NCI-H1105 treated with DMSO at 0.1 percent for 48 hours (cell line): ENCODE measurements at places on chromosomes 12 and 14.
A peak's percentile ranks its signal among the peaks of the same experiment; 100 is the strongest.

GRCh38 chr14:72418806-72419205 is 475.1 kb downstream of the DPF3 start:
- DNase-seq = no peak

- DNase-seq = no peak
These were observed 9.8 kb downstream of the RARG start for GRCh38 chr12:53222170-53222721.

GRCh38 chr12:83183132-83183531 is 496.4 kb downstream of the TMTC2 start:
- no peak for DNase-seq

- DNase-seq = no peak
These were observed 86.9 kb downstream of the RIN3 start for GRCh38 chr14:92600318-92601053.

GRCh38 chr12:21906919-21907493 is 34.2 kb downstream of the ABCC9 start:
- DNase-seq = no peak

DNA sequence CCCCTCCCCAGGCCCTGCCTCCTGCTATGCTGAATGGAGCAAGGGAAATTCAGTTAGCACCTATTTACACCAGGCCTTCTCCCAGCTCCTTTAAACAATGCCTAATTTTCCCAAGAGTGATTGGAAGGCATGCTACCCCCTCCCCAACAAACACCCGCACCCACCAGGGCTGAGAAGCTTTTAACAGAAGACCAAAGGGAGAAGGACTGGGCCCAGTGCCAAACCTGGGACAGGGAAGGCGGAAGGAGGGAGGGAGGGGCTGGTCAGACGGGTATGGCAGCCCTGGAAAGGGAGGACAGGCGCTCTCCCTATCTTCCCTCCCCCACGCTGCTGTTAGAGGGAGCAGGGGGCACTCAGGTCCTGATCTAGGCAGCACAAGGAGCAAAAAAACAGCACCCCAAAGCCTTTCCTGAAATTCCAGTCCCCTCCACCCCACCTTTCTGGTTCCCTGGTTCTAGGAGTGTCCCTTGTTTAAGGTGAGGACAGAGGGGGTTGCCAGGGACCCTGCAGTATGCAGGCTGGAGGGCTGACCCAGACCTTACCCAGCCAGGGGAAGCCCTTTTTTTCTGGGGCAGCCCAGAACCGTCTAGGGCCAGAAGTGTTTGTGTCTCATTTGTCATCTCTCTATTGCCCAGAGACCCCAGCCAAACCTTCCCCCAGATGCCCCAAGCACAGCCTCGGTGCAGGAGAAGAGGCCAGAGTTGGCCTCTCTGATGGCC is 2.4 kb upstream of the KRT8 start:
- DNase-seq = peak; percentile 56

GRCh38 chr12:123164710-123165261 is 13.9 kb upstream of the PITPNM2 start:
- DNase-seq = no peak

GRCh38 chr12:31773867-31774266 is 45.0 kb upstream of the AMN1 start:
- no peak for DNase-seq

DNA sequence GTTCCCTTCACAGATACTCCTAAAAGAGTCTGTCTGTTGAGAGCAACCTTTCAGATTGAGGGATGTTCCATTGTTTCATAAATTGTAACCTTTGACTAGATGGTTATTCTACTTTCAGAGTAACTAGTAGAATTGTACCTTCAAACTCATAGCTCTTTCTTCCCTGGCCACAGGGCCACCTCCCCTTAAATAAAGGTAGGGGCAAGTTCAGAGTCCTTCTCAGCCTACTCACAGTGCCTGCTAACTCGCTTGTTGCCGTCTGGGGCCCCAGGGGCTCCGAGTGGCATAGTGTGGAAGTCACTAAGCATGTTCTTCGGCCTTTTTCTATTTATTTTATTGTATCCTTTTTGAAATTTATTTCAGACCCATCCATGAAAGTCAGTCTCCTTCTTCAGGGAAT is 250.4 kb downstream of the ALX1 start:
- DNase-seq = no peak

DNA sequence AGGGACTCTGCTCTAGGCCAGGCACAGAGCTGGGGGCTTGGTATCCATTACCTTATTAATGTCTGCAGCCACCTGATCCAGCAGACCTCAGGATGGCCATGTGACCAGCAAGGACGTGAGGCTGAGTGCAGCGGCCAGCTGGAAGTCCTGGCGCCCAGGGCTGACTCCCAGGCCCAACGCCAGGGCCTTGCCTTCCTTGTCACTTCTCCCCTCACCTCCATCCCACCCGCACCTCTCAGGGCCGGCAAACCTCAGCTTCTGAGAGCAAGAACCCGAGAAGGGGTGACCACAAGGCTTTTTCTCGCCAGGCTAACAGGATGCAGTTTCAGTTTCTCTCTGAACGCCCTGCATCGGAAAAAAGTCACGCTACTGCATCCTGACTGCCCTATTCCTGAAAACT is 15.4 kb downstream of the RAB35 start:
- DNase-seq = no peak

- DNase-seq = peak; percentile 83
These were observed 631.8 kb downstream of the TMTC2 start for GRCh38 chr12:83318386-83319098.

GRCh38 chr12:20486233-20486632 is 117.9 kb downstream of the PDE3A start:
- DNase-seq = no peak

DNA sequence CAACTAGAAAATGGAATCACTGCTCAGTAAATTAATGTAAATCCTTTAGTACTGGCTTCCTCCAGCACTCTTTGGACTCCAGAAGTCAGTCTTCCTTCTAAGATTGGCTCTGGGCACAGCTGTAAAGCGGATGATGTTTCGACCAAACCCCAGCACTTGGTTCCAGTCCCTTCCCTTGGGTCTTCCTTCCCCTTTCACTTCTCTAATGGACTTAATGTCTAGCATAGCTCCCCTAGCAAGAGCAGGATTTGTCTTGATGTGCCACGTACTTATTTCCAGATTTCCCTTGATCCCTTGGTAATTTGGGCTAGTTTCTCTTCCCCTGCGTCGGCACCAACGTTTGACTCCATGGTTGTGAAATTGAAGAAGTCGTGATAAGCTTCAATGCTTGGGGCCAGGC is 28.3 kb downstream of the C12orf75 start:
- DNase-seq = no peak

DNA sequence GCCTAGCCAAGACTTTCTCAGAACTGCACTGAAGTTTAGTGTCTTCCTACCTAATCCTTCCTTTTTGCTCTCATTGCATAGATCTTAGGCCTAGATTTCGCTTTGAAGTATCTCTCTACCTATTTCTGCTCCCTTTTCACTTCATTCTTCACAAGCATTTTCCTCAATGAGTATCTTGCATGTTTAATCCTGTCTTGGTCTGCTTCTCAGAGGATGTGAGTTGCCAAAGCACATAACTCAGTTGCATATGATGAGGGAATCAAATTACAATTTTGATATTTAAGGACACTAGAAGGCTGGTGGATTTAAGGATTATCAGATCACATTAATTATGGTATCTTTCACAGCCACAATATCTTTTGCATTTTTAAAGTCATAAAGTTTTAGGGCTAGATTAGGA is 195.5 kb upstream of the DAAM1 start:
- DNase-seq = no peak

DNA sequence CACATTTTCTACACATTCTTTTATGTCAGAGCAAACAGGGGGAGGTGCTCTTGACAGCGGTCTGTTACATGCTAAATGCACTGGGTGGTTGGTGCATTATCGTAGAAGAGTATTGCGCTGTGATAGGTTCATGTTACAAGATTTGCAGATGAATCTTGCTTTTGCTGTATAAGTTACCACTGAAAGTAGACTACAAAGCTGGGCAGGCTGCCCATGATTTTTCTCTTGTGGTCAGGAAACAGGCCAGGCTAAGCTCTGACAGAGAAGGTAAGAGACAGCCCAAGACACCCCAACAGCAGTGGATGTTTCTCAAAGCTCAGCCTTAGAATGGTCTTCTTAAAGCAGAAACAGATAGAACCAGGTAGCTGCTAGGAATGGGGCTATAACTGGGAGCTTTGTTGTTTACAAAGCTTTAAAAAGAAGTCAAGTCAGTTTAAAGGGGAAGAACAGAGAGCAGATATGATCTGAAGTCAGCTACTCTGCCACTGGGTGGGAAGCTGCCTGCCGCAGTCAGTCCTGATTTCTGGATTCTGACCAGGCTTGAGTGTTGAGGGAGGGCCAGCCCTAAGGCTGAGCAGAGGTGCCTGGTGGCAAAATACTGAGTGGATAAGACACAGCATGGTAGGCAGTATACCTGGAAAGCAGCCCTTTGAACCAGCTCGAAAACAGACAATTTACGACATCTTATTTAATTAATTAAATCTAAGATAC is 9.4 kb downstream of the KCNA1 start:
- DNase-seq = no peak

GRCh38 chr14:45698462-45699134 is 445.6 kb upstream of the MIS18BP1 start:
- peak; percentile 66 for DNase-seq

DNA sequence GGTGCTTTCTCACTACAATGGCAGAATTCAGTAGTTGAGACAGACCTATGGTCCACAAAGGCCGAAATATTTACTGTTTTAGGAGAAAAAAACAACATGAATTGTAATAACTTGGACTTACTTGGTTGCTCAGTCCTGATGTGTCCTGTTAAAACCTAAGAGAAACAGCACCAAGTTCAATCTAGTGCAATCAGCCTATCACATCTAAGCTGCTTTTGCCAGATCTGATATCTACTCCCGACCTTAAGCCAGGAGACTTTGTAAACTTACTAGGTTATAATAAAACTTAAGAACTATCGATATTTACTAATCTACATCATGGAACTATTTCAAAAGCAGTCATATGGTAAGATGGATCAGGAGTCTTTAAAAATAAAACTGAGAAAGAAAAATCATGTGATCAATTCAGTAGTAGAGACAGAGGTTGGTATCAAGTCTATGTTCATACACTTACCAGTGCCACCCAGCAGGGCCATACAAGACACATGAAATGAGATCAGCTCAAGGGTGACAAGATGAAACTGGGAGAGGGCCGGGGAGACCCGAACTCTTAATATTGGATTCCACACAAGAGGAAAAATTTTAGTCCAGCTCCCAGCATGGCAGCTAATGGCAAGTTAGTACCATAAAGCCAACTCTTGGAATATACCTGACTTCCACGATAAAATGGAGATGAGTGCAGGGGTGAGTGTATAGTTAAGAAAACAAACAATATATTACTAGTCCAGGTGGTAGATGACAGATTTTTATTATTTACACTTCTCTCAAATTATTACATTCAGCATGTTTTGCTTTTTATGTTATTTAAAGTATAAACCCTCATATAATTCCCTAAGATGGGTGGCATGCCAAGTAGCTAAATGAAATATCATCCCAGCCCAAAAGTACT is 27.5 kb downstream of the NUDT4 start:
- no peak for DNase-seq

GRCh38 chr12:85277191-85277590 is 2.8 kb upstream of the ALX1 start:
- no peak for DNase-seq

DNA sequence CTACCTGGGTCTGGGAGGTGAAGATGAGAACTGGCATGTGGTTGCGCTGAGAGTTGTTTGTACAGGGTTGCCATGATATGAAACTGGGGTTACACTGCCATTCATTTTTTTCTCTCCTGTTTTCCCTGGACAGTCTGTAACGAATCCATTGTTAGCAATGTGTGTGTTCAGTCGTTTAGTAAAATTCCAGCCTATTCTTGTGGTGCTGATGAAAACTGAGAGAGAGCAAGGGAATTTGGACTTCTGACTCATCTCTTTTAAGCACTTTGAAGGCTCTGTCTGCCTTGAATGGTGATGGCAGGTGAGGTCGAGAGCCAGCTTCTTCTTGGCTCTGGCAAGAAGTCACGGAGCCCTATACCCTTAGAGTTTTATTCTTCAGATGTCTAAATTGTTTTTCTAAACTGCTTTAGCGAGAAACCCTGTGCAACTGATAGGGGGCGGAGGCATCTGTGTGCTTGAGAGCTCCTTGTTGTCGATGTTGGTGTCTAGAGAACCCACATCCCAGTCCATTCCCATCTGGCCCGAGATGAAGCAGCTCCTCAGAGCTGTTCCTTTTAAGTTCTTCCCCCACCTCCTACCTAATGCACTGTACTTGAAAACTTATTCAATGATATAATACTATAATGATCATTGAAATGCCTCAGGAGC is 204.4 kb downstream of the TMX1 start:
- DNase-seq = no peak

DNA sequence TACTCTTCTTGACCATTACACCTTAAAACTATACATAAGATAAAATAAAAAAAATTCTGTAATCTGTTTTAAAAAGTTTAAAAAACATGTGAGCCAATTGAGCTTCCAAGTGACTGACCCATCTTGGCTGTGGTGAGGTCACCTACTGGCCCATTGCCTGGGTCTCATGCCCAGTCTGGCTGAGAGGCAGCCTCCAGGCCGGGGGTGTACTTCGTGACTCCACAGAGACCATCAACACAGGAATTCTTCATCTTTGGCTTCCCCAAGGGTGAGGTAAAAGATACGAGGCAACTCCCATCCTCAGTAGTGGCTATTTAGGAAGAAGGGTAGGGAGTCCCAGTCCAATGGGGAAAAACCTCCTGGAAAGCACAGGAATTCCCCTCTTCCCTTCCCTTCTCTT is 113.2 kb downstream of the APAF1 start:
- no peak for DNase-seq

- peak; percentile 26 for DNase-seq
These were observed 485 bp downstream of the SENP1 start for GRCh38 chr12:48105321-48105866.

- no peak for DNase-seq
These were observed 22.2 kb downstream of the SLC48A1 start for GRCh38 chr12:47795121-47795813.

- DNase-seq = no peak
These were observed 6.7 kb downstream of the B4GALNT1 start for GRCh38 chr12:57626111-57626920.

- no peak for DNase-seq
These were observed 62.8 kb downstream of the PPP2R5C start for GRCh38 chr14:101824339-101824727.

- no peak for DNase-seq
These were observed 37.9 kb downstream of the LRFN5 start for GRCh38 chr14:41644606-41645005.

DNA sequence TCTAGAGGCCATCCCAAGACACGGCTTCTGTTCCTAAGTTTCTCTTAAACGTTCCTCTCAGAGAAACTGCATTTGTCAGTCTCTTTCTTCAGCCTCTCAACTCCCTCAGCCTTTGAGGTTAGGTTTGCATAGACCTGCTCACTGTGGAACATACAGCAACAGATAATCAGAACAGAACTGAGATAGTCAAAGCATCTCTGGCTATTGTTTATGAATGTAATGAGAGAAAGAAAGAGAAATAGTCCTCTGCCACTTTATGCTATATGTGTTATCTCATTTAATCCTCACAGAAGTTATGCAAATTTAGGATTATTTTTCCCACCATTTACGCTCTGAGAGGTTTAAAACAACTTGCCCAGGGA is 190.6 kb downstream of the PHLDA1 start:
- DNase-seq = no peak

- DNase-seq = no peak
These were observed 369.1 kb downstream of the AEBP2 start for GRCh38 chr12:19808371-19808770.
